ENCODE measurements at places on chromosomes 3 and 15. TPM values are rescaled to one million over a fixed set of nuclear protein-coding genes. Genes with fewer than 3 reads are reported as not detected.
A peak's percentile ranks its signal among the peaks of the same experiment; 100 is the strongest.

DNA sequence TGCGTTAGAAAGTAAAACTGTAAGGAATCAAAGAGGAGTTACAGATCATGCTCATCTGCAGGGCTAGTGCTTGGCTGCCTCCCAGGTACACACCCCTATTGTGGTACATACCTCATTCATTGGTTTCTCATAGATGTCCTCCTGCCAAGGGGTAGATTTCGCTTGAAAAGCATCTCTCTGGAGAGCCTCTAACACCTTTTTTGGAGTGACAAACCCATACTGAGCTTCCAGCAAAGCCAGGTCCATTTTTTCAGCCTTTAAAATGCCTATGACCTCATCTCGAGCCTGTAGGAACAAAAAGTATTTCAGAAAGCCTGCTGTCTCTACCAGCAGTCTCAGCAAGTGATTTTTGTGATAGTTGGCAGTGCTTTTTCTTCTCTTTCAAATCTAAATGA lies 112.1 kb downstream of the CMSS1 start:
- DNase-seq: no peak

GRCh38 chr3:152858170-152858800 lies 23.4 kb downstream of the P2RY1 start:
- no peak for DNase-seq

- no peak for DNase-seq
Measured at GRCh38 chr3:39962581-39962980, 153.2 kb downstream of the MYRIP start.

- DNase-seq: no peak
Measured at GRCh38 chr3:142884531-142884930, 4.4 kb downstream of the PCOLCE2 start.

DNA sequence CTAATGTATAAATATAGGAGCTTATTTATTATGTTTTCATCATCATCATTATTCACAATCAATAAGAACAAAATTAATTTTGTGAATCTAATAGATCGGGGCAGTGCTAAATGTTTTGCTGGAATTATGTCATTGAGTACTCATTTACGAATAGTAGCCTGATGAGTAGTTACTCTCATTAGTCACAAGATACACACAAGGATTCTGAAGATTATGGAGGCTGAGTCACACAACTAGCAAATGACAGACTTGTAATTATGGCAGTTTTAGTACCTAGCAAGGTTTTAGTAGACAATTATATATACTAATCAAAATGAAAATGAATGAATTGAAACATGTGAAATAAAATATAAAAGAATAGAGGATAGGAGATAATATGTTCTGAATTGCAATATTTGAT lies 954.2 kb downstream of the CADM2 start:
- no peak for DNase-seq

GRCh38 chr3:111335512-111336303 lies 206.3 kb upstream of the CD96 start:
- DNase-seq: no peak

- DNase-seq: no peak
Measured at GRCh38 chr3:2950159-2950558, 160.0 kb downstream of the IL5RA start.

- no peak for DNase-seq
Measured at GRCh38 chr15:87563869-87564268, 692.7 kb downstream of the NTRK3 start.

GRCh38 chr3:52322466-52322865 lies 6.3 kb downstream of the DNAH1 start:
- no peak for DNase-seq

DNA sequence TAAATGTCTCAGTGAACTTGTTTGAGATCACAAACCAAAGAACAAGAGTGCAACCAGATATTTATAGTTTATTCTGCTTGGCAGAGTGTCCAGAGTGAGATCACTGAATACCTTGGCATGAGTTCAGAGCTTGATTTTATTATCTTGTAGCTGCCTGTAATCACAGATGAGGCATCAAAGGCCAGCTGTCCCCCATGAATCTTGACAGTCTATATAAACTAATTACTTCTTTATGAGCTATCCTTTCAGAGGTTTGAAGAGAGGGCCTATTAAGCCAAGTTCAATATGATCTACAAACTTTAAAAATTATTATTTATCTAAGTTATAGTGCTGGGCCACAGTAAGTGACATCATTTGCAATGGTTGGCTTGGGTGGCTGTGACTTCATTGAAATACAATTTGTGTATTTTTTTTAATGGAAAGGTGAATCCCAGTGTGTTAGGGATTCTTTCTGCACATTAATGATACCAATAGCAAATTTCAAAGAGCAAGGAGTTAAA lies 251.5 kb downstream of the CLSTN2 start:
- DNase-seq: no peak

GRCh38 chr15:74519311-74519710 lies 21.7 kb upstream of the ARID3B start:
- no peak for DNase-seq

GRCh38 chr3:185763347-185764005 lies 61.4 kb downstream of the IGF2BP2 start:
- DNase-seq: no peak

- DNase-seq: no peak
Measured at GRCh38 chr3:108818404-108818803, 4.2 kb upstream of the TRAT1 start.

- DNase-seq: peak; percentile 35
Measured at GRCh38 chr3:146250449-146251382, at the start of gene PLSCR4. Gene PLSCR4, minus strand, starts transcription at chr3:146251105. Its CDS starts 29,034 bp downstream, at chr3:146222071.

DNA sequence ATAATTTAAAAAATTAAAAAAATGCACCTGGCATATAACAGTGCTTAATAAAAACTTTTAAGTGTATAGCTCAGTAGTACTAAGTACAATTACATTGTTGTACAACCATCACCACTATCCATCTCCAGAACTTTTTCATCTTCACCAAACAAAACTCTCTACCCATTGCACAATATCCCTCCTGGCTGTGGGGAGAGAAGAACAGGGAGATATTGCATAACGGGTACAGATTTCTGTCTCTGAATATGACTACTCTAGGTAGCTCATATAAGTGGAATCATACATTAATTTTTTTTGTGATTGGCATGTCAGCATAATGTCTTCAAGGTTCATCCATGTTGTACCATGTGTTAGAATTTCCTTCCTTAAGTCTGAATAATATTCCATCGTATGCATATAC lies 91.0 kb upstream of the PLAAT1 start:
- no peak for DNase-seq

GRCh38 chr15:34355241-34355640 lies 11.8 kb downstream of the LPCAT4 start:
- DNase-seq: no peak

DNA sequence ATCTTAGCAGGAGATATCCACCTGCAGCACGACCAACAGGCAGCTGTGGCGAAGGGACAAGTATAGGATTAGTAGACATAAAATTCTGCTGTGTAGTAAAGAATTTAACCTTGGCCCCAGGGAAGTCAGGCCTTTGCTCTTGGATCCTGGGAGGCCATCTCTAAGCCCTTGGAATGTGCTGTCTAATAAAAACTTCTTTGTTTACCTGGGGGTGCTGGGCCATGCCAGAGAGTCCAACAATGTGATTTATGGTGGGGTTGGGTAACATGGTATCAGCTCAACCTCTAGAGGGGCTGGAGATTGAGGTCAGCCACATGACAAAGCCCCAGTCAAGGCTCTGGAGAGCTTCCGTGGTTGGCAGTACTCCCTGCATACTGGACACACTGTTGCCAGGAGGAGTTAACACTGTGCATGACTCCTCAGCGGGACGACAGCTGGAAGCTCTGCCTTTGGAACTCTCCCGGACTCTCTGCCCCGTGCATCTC lies 52.4 kb downstream of the HEG1 start:
- DNase-seq: no peak

DNA sequence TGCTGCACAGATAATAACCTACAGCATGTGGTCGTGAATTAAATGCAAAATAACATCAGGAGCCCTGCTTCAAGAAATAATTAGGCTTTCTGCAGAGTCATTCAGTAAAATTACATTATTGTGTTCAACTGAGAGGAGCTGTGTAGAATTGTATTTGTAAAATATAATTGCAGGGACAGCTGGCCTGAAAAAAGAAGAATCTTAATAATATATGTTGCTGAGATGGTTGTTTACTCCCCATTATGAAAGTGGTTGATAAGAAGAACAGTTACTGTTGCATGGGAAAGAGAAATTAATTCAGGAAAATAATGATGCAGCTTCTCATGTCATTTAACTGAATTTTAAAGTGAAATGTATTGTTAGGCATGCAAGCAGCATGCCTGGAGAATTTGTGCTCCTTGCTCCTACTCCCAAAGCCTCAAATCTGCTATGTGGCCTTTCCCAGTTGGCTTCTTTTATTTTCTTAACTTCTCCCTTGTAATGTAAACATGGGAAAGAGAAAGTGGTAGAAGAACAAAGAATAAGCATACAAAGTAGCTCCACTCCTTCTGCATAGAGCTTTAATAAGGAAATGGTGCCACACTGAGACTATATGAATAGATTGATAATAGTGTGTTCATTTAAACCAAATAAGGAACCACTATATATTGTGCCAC lies 100.1 kb downstream of the VGLL3 start:
- no peak for DNase-seq

- DNase-seq: no peak
Measured at GRCh38 chr3:192409838-192410683, 317.3 kb downstream of the FGF12 start.

GRCh38 chr3:181484026-181484425 lies 227.7 kb upstream of the SOX2 start:
- no peak for DNase-seq

DNA sequence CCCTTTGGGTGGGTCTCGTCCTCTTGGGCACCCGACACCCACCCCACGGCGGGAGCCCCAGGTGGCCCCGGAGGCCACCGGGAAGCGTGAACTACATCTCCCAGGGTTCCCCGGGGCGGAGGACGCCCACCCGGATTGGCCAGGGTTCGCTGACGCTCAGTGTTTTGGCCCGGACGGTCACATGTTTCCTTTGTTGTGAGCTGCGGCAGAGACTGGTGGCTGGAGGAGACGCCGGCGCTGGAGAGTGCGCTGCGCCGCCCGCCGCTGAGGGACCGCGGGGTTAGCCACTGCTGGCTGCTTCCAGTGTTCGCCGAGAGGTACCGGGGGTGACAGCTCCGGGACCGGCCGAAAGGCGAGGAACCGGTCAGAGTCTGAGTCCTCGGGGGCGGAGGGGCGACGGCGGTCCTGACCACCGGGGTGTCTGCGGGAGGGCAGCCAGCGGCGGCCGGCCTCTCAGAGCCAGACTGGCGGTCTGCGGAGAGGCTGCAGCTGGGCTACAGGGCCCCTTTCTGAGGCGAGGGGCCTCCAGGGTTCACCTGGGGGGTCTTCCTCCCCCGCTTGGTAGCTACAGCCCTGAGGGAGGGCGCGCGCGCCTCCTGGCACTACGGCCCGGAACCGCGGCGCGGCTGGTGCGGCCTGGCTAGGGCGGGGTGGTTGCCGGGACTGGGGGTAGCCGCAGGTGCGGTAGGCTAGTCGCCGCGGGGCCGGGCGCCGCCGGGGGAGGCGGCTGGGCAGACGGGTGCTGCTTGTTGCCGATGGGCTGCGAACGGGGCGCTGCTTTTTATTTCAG lies at the start of gene KLHL24:
Gene KLHL24 (plus strand): TSS at position 193 of the 790 bp plus-strand sequence. CDS start 14,734 bp downstream, outside the sequence.
- DNase-seq: peak; percentile 74

- DNase-seq: no peak
Measured at GRCh38 chr15:83068054-83068453, 1.0 kb upstream of the BTBD1 start.

- no peak for DNase-seq
Measured at GRCh38 chr3:32009101-32009500, 27.6 kb downstream of the ZNF860 start.

DNA sequence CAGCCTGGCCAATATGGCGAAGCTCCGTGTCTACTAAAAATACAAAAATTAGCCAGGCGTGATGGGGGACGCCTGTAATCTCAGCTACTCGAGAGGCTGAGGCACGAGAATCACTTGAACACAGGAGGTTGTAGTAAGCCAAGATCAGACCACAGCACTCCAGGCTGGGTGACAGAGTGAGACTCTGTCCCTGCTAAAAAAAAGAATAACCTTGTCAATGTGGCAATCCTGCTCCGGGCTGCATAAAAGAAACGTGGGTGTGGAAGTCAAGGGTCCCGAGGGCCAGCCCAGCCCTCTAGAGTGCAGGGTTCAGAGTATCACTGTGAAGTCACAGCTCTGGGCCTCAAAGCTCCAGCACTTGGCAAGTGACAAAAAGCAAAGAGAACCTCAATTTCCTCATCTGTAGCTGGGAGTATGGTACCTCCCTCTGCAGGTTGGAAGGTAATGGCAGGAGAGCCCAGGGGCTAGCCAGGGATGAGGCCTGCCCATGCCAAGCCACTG lies 73.5 kb upstream of the IQSEC1 start:
- DNase-seq: no peak

- no peak for DNase-seq
Measured at GRCh38 chr3:146491303-146491702, 21.9 kb upstream of the PLSCR2 start.

- DNase-seq: no peak
Measured at GRCh38 chr3:73611176-73611575, 13.6 kb downstream of the PDZRN3 start.

- no peak for DNase-seq
Measured at GRCh38 chr3:177263615-177264368, 66.5 kb upstream of the TBL1XR1 start.

DNA sequence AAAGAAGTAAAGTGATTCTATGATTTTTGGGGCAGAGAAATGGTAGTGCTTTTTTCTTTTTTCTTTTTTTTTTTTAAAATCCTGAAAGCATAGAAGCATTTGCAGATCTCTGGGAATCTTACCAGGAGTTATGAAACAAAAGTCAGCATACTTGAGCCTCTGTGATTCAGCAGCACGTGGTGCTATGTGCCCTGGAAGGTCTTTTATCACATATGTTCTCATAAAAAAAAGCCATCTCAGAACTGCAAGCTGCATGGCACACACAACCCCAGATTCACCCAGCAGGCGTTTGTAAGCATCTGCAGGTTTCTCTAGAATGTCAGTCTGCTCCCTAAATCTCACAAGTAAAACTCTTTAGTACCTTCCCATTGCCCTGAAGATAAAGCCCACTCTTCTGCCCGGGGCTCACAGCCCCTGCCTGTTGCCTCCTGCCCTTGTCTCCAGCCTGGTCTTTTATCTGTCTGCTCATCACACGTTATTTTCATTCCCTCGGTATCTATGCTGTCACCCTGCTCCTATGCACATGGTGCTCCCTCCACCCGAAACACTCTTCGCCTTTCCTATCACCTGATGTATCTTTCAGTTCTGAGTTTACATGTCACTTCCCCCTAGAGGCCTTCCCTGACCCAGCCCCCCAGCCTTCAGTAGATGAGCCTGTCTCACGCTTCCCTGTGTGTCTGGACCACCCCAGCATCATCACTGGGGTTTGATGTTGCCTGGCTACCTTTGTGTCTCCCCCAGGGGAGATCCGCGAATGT lies 72.4 kb downstream of the CHDH start:
- peak; percentile 32 for DNase-seq

- no peak for DNase-seq
Measured at GRCh38 chr15:51359981-51360380, 18.5 kb downstream of the GLDN start.

The P2RY1 gene
- 6.0 TPM for total RNA-seq

The MAP1A gene
- 10.9 TPM for total RNA-seq

The TERC gene
- 206 TPM for total RNA-seq

The OCA2 gene
- not detected for total RNA-seq

The MBD4 gene
- total RNA-seq: 29.2 TPM

The PLSCR5 gene
- total RNA-seq: not detected

The MAN2C1 gene
- total RNA-seq: 172 TPM

The ZMYND10 gene
- 0.28 TPM for total RNA-seq

The MAP4 gene
- total RNA-seq: 135 TPM

The UACA gene
- 58.5 TPM for total RNA-seq

The LEKR1 gene
- total RNA-seq: not detected

The TMEM207 gene
- not detected for total RNA-seq

The FANCD2OS gene
- total RNA-seq: not detected

The CDV3 gene
- total RNA-seq: 190 TPM

Data from omental fat pad (tissue), 4 donors.